ENCODE measurements at places on chromosomes 3 and 15. TPM values are rescaled to one million over a fixed set of nuclear protein-coding genes. Genes with fewer than 3 reads are reported as not detected.

The PCBP4 gene
- total RNA-seq = 9.7 TPM

The ADCY5 gene
- total RNA-seq = 0.16 TPM

GRCh38 chr3:98733053-98733811 is 29.9 kb upstream of the ST3GAL6 start:
- no peak for DNase-seq

DNA sequence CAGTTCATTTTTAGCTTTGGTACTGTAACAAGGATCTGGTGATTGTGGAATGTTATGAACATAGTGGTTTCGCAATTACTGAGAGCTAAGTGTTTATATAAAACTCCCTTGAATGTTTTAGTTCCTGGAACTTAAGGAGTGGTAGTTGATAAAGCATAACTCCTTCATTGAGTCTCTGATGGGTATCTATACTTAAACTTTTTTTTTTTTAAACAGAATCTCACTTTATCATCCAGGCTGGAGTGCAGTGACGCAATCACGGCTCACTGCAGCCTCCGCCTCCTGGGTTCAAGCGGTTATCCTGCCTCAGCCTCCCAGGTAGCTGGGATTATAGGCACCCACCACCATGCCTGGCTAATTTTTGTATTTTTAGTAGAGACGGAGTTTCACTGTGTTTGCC is 11.3 kb downstream of the PRKCI start:
- DNase-seq = no peak

The FANCD2OS gene
- total RNA-seq = not detected

GRCh38 chr3:82058809-82059208 is 297.4 kb upstream of the GBE1 start:
- DNase-seq = no peak

DNA sequence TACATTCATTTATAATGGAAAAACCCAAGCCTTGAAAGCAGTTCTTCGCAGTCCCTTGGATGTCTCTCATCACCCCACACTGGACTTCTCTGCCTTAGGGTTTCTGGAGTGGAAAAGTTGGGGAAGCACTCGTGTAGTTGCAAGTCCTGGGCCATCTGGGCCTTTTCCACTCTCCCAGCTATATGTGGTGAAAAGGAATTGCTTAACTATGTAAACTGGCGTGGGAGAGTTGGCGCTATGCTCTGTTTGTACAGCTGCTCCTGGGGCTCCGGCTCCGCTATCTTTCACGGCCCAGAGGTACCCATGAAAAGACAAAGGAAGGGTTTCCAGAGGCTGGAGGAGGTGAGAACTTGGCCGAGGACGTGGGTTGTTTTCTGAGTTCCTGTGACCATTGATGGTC is 81.1 kb upstream of the MYZAP start:
- no peak for DNase-seq

The SERP1 gene
- total RNA-seq = 135 TPM

GRCh38 chr15:35603301-35603700 is 57.3 kb upstream of the DPH6 start:
- no peak for DNase-seq

The FES gene
- 2.6 TPM for total RNA-seq

The P2RY14 gene
- total RNA-seq = 0.84 TPM

The TMEM40 gene
- not detected for total RNA-seq

The STX19 gene
- total RNA-seq = not detected

GRCh38 chr15:48426941-48427340 is 95.7 kb downstream of the DUT start:
- DNase-seq = no peak

- DNase-seq = no peak
Measured at GRCh38 chr3:12234192-12234591, 54.7 kb upstream of the PPARG start.

The NR2E3 gene
- not detected for total RNA-seq

GRCh38 chr3:124862006-124862405 is 25.2 kb downstream of the ITGB5 start:
- no peak for DNase-seq

The GOLGA8J gene
- 0.11 TPM for total RNA-seq

- no peak for DNase-seq
Measured at GRCh38 chr3:123431658-123432324, 17.1 kb downstream of the ADCY5 start.

DNA sequence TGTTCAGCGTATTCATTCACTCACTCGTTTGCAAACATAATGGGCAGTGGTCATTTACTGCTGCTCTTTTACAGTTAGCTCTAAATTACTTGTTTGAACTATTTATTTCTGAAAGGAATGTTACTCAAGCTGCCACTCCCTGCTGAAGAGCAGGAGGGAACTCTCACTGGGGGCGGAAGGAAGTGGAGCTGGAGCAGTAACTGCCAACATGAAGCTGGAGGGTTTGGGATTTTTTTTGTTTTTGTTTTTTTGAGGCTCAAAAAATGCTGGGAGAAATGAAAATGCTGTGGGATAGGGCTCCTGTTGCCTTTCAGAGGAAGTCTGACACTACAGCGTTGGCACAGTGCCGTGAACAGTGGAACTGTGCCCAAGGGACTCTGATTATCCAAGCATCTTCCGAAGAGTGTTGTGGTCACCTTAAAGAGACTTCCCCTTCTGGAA is 44.1 kb downstream of the SENP2 start:
- no peak for DNase-seq

DNA sequence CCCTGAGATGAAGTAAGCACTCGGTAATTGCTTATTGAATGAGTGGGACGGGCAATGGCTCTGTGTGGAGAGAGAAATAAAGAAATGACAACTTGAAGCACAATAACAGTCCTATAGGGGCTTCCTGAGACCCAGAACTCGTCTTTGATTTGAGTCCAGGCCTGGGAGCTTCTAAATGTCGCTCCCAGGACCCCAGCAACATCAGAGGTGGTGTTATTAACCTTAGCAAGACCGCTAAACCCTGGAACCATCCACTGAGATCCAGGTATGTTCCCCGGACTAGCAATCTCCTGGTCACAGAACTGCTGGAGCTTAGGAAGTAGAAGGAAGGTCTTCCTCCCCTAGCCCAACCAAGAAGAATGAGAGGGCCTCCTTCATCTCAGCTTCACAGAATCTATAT is 160.0 kb downstream of the MINAR1 start:
- no peak for DNase-seq

DNA sequence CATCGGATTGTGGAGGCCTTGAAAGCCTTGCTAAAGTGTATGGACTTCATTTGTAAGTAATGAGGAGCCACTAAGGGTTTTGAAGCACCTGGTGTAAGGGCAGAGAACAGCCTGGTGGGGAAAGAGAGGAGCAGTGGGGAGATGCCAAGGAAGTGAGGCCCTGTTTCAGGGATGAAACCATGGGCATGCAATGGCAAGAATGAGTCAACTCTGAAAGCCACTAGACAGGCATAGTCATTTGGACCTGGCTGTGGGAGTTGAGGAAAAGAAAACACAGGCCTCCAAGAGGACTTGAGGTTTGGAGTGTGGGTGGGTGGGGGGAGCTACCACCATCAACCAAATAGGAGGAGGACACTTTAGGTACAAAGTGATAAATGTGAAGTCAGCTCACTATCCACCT is 7.6 kb downstream of the XCR1 start:
- DNase-seq = no peak

DNA sequence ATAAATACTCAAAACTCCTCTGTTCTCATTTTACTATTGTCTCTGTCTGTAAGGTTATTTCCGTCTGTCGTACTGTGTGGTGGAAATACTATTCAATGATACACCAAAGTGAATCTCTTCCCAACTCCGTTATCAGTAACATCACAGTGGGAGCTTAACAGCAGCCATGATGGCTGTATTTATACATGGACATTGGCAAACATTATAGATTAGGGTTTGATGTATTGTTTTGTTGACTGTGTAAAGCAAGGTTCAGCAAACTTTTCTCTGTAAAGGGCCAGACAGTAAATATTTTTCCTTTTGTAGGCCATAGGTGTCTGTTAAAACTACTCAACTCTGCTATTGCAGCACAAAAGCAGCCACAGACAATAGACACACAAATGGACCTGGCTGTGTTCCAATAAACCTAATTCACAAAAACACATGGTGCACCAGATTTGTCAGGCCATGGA is 23.2 kb downstream of the LIPC start:
- no peak for DNase-seq

The PLSCR4 gene
- total RNA-seq = not detected

DNA sequence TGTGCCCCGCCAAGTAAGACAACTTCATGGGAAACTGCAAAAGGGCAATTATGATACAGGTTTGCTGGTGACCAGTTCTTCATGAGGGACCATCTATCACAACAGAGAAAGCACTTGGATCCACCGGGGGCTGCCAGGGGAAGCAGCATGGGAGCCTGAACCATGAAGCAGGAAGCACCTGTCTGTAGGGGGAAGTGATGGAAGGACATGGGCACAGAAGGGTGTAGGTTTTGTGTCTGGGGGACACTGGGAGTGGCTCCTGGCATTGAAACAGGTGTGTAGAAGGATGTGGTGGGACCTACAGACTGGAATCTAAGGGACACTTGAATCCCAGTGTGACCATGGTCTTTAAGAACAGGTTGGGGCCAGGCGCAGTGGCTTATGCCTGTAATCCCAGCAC is 22.6 kb downstream of the MKRN2 start:
- no peak for DNase-seq

The MUC20 gene
- 0.95 TPM for total RNA-seq

- no peak for DNase-seq
Measured at GRCh38 chr15:66403323-66403722, 16.6 kb downstream of the MAP2K1 start.

- no peak for DNase-seq
Measured at GRCh38 chr3:194494951-194495374, 8.2 kb upstream of the ATP13A3 start.

DNA sequence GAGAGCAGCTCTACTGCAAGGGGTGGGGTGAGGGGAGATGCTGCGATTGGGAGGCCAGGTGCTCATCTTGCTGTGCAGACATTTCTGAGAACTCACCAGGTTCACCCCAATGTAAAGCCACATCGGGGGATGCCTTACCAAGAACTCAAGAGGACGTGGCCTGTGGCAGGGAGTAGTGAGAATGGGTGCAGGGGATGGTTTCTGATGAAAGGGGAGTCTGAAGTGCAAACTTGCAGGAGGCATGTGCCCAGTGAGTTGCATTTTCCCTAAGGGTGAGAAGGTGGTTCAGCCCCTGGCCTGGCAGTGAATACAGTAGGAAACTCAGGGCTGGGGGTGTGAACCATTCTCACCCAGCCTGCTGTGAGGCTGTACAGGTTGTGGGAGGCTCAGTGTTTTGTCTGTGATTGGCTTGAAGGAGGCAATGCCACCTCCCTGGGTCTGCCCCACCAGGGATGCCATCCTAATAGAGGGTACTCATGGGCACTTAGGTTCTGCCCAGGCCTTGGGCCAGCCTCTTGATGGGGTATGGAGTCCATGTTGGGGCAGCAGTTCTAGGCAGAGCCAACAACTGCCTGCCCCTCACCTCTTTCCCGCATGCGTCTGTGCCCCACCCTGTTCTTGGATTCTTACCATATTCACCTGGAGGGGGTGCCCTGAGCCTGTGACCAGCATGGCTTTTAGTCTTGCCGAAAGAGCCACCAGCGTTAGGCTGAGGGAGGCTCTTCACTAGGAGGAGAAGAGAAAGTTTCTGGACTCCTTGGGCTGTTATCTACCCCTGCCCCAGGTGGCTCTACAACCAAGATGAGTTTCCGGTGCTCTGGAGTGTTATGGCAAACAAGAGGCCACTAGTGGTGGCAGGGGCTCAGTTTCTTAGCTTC is 4.5 kb downstream of the HEMK1 start:
- DNase-seq = peak; percentile 31

The TLR9 gene
- 0.16 TPM for total RNA-seq

- DNase-seq = no peak
Measured at GRCh38 chr3:189288348-189289235, 116.8 kb downstream of the TPRG1 start.

The MST1R gene
- 1.2 TPM for total RNA-seq

DNA sequence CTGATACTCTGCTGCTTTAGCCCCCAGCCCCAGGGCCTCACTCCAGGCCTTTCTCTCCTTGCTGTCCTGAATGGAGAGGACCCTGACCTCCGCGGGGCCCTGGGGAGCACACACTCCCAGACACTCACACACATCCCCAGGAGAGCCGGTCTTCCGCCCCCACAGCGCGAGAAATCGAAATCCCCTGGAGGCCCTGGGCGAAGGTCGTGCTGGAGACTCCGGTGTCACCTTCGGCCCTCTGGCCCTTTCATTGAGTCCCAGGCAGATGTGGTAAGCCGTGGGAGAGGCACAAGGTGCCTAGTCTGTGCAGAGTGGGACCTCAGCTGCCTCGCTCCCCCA is 848 bp upstream of the GOLGA8B start:
- no peak for DNase-seq

- DNase-seq = no peak
Measured at GRCh38 chr3:32500880-32501782, 1.5 kb downstream of the CMTM6 start.

- DNase-seq = no peak
Measured at GRCh38 chr15:88076328-88076727, 180.2 kb downstream of the NTRK3 start.

DNA sequence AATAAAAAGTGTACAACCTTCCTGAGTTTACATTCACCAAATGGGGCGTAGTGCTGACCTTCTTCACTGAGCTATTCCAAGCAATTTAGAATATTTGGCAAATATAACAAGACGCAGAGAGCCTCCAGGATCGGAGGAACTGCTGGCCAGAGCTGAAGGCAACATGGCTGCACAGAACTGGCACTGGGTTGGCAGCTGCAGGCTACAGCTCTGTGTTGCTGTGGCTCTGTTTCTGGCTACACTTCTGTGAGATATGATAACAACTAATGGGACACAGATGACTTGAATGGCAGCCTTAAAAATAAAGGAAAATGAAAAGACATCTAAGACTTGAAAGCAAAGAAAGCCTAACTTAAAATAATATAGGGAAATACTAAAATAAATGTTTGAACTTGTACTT is 10.8 kb upstream of the SLC6A20 start:
- DNase-seq = no peak

- DNase-seq = no peak
Measured at GRCh38 chr15:90576711-90577389, 47.1 kb downstream of the CRTC3 start.

The IQCF5 gene
- total RNA-seq = not detected

The SLC28A1 gene
- total RNA-seq = not detected

DNA sequence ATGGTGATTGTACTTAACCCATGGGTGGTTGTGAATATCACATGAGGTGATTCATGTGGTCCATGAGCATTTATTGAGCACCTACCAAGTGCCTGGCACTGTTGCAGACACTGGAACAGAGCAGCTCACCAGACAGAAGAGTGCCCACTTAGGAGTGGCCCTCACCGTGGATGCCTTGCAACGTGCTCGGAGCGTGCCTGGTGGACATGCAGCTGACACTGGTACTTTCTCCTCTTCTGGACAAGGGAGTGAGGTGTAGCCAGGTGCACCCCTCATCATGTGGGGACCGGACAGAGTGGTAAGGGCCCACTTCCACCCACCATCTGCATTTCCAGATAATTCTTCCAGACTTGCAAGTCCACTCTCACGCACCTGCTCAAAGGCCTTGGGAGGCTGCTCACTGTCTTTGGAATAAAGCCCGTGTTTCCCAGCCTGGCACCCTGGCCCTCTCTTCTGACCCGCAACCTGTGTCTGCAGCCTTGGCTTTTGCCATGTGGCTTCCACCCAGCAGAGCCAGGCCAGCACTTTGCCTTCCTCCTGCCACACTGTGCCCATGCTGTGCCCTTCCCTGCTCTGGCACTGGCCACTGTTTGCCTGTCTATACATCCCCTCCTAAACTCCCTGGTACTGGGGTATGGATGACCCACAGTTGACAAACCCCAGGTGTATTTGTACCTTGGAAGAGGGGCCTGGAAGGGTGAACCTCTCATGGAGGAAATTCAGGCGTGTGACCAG is 90.9 kb upstream of the SEC13 start:
- no peak for DNase-seq

The LRRC31 gene
- not detected for total RNA-seq

The SST gene
- not detected for total RNA-seq

The FETUB gene
- total RNA-seq = not detected
